Fibroblast of skin of right biceps (primary cell): ENCODE measurements at places on chromosomes 16 and 17.
A peak's percentile ranks its signal among the peaks of the same experiment; 100 is the strongest.

GRCh38 chr17:79047923-79048825, 24.2 kb downstream of the C1QTNF1 start:
- DNase-seq, result no peak

DNA sequence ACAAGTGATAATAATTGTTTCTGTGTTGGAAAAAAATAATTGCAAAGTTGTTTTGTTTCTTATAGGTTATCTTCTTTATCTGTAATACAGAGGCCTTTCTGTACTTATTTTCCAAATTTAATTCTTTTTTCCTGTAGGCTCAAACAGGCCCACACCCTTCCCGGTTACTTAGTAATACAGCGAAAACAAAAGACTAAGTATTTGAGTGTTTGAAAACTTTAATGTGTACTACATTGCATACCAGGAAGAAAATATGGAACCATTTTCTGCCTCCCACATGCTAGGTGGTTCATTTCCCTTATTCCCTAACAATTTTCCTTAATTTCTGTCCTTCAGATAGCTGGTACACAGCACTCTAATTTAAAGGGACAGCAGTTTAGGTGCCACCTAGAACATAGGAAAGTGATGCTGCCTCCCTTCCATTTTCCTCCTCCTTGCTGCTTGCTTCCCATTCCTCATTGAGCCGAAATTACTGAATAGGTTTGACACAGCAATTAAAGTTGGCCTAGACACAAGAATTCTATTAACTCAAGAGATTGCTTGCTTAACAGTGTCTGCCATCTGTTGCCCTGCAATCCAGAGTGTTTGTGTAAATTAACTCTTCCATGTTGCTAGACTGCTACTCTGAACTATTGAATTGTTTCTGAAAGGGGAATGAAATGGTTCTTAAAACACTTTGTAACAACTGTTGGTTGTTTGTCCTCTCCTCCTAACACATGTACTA, 24.2 kb downstream of the CYB5B start:
- DNase-seq, result peak; percentile 45

DNA sequence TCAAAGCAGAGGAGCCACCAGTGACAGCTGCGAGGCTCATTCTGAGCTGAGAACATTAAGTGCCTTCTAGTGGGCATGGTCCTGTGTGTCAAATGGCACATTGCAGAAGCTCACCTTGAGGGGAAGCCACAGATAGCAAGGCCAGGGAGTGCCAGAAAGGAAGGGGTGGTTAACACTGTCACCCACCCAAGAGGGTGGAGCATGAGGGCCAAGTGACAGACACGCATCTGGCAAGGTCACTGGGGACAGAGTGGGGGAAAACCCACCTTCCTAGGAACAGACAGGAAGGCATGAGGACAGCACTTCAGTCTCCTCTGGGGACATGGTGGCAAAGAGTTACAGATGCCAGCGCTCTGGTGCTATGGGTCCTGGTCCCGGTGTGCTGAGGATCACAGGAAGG, 22.1 kb downstream of the NUBP1 start:
- no peak for DNase-seq

GRCh38 chr16:66569827-66570405, 3.7 kb downstream of the CMTM1 start:
- DNase-seq, result peak; percentile 54

DNA sequence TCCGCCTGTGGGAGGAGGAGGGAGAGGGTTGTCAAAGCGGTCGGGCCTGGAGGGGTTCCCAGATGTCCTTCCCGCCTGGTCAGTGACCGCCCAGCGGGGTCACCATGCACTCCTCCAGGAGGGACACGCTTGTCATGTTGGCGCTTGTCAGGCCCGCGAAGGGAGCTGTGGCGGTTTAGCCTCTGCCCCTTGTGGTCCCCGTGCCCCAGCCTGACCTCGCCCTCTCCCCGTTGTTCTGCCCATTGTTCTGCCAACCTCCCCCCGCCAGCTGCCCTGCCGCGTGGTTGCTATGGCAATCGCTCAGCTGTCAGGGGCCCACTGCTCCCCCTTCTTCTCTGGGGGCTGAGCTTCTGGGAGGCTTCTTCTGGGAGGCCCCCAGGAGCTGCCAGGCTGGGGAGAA, 146.4 kb upstream of the CIBAR2 start:
- no peak for DNase-seq

GRCh38 chr17:51004249-51004648, 116.4 kb downstream of the SPAG9 start:
- no peak for DNase-seq
